ENCODE measurements at places on chromosomes 3 and 15.

DNA sequence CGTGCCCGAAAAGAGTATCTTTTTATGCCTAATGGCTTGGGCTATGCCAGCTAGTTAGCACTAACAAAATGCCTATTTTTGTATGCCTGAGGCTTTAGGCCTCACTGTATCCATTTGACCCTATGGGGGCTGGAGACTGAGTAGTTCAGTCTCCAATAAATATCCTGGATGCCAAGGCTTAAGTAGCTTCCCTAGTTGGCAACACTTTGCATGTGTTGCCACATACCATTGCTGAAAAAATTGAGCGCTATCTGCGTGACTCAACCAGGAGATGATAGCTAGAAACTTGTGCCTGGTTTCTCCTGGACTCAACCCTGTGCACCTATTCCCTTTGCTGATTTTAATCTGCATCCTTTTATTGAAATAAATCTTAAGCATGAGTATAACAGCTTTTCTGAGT is 58.4 kb upstream of the ATP2C1 start:
- no peak for DNase-seq

DNA sequence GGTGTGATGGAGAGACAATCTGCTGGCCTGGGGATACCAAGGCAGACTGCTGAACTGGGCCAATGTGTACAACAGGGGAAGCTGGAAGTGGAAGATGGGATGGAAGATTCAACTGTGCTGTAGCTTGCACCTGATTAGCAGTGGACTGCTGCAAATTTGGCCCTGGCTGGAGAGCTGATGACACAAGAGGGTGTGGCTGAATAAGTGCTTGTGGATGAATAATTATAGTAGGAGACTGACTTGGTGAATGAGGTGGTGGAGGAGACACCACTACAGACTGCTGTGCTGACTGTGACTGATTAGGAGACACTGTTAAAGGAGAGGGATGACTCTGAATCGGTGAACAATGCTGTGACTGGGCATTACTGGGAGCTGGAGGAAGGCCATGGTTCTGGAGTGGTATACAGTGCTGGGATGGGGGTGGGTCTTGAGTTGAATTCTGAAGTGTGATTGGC is 52.5 kb downstream of the PHC3 start:
- DNase-seq, result no peak

- DNase-seq, result no peak
These were observed 21.4 kb downstream of the CBLB start for GRCh38 chr3:105847452-105847851.

DNA sequence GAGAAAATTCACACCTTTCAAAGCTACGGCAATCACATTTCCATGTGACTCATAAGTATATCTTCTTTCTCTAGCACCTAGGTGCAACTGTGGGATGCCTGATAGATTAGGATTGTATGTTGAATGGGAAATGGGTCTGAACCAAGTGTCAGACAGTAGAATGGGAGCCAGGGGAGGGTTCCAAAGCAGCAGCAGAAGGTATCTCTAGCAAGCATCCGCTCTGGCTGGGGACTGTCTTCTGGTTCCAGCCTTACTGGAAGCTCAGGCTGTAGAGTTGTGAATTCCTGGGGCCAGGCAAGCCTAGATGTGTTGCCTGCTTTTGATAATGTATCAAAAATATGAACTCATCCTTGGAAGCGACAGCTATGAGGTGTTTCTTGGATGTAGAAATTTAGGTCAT is 2.1 kb upstream of the CHL1 start:
- DNase-seq, result no peak

GRCh38 chr15:77013776-77014131 is 18.8 kb downstream of the PSTPIP1 start:
- DNase-seq, result peak; percentile 70

GRCh38 chr3:58047826-58048225 is 39.6 kb downstream of the FLNB start:
- DNase-seq, result no peak

DNA sequence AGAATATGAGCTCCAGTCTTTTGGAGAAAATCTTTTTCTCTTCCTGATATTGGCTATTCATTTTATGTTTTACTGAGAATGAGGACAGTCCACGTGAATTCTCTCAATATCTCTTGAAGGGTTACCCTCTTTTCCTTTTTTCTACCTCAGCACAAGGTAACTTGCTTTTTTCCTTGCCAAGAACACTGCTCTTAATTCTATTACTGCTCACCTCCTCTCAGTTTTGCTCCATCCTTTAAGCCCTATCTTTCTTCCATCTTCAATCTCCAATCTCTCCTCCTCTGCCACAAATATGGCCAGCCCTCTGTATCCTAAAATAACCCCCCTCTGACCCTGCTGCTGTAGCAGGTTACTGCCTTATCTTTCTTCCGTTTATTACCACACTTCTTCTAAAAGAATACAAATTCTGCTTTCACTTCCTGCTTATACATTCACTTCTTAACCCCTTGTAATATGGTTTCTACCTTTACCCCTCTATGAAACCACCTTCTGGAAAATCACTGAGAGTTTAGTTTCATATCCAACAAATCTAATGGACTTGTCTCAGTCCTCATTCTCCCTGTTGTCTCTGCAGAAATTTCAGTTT is 89.0 kb downstream of the NFKBIZ start:
- peak; percentile 46 for DNase-seq

DNA sequence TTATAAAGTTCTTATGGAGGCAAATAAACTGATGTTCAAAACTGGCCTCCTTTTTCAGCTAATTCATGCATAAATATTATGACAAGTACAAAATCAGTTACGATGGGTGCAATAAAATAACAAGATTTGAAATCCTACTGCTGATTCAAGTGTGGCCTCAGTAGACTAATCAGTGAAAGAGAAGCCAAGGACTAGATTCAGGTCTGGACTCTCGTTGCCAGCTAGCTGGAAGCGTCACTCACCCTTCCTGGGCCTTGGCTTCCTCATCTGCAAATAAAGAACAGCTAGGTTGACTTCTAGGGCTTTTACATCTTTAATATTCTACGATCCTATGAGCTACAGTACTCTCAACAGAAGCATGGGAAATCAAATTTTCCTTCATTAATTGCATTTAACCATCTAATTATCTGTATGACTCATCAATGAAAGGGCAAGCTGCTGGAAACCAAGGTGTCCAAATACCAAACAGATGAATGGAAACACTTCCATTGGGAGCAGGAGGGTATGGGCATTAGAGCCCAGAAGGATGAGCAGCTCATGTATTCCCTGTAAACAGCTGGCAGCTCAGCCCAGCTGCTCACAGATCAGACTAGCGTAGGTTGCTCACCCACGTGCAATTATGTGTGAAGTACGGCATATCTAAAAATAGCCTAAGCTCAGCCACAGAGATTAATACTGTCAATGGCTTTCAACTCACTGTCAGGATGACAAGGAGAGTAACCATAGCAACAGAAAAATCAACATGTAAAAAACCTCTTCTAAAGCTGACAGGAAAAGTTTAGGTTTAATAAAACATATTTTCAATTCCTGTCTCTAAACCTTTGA is 294.8 kb downstream of the PLCL2 start:
- peak; percentile 18 for DNase-seq

All from CD4-positive, alpha-beta T cell treated with Interferon alpha-2 for 1 hour (primary cell).